ENCODE measurements at places on chromosomes 6 and 20.

- peaks cover 8% of the 10 kb centered on the region for H3K4me1 ChIP-seq
- H3K27ac ChIP-seq: no peak overlapping the region
- no peak overlapping the region for H3K4me3 ChIP-seq
- DNase-seq: no peak
- H3K27me3 ChIP-seq: no peaks in the 10 kb centered on the region
Measured at GRCh38 chr20:51422514-51423289, 119.8 kb downstream of the NFATC2 start.

- peak overlapping the region; percentile 45 for H3K4me3 ChIP-seq
- H3K36me3 ChIP-seq: no peaks in the 10 kb centered on the region
- H3K27ac ChIP-seq: no peak overlapping the region
Measured at GRCh38 chr20:17227219-17227575, 357 bp downstream of the PCSK2 start.

DNA sequence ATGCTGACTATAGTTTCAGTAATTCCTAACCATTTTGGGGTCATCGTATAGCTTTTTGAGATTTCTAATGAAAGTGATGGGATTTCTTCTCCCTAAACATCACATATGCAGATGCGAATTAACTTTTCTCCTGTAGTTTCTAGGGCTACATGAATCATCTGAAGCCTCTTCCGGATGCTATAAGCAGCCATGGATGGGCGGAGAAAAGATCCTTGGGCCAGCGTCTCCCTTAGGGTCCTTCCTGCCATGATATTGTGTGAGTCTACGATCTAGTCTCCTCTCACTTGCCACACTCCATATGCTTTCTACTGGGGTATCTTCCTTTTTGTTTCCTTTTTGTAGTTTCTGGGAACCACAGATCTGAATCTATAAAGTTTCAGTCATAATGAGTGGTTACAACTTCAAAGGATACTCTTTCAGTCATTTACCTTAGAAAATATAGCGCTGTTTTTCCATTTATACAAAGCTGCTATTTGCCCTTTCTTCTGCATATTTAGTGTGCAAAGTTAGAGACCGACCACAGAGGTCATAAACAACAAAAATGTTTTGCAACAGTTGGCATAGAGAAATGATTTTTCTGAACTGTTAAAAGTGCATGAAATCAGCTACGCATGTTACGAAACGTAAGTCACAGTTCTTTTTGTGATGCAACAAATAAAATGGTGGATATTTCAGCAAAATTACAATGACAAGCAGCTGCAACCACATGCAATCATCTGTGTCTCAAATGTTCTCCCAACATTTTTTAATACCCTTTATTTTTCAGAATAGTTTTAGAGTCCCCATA lies 396.2 kb upstream of the SLC35B3 start:
- no peaks in the 10 kb centered on the region for H3K4me1 ChIP-seq
- no peak overlapping the region for H3K27ac ChIP-seq
- no peak overlapping the region for H3K4me3 ChIP-seq
- no peaks in the 10 kb centered on the region for H3K36me3 ChIP-seq
- no peaks in the 10 kb centered on the region for H3K27me3 ChIP-seq

DNA sequence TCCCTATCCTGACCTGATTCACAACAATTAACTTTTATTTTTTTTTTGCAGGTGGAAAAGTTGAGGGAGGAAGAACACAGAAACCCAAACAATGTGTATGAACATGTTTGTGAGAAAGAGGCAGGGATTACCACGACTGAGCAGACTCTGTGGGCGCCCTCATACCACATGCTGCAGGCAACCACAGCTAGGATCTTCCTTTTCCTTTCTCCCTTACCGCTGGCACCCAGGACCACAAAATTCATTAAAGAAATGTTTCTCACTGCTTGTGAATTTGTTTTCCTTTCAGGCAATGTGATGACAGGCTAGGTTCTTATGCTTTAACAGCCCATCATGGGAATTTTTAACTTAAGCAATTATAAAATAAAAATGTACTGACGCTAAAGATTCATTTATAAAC lies 287.1 kb downstream of the GMDS start:
- H3K27ac ChIP-seq: no peak overlapping the region
- no peaks in the 10 kb centered on the region for H3K36me3 ChIP-seq
- H3K4me3 ChIP-seq: no peak overlapping the region
- H3K4me1 ChIP-seq: no peaks in the 10 kb centered on the region
- H3K27me3 ChIP-seq: no peaks in the 10 kb centered on the region
- no peak for DNase-seq

DNA sequence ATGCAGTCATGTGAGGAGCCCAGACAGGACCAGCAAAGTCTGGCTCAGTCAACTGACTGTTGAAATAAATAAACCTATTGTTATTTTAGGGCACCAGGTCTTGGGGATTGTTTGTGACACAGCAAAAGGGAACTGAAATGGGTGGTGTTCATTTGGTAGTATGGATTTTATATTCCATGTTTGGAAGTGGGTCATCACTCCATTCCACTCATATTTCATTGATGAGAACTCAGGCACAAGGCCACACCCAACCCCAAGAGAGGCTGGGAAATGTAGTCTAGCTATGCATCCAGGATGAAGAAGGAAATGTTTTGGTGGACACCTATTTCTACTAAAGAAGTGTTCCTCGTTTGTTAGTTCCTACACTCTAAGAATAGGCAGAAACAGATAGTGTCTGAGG lies 64.9 kb upstream of the BTBD3 start:
- DNase-seq: no peak
- H3K27ac ChIP-seq: no peak overlapping the region
- H3K4me3 ChIP-seq: no peak overlapping the region
- no peaks in the 10 kb centered on the region for H3K27me3 ChIP-seq
- no peaks in the 10 kb centered on the region for H3K4me1 ChIP-seq

DNA sequence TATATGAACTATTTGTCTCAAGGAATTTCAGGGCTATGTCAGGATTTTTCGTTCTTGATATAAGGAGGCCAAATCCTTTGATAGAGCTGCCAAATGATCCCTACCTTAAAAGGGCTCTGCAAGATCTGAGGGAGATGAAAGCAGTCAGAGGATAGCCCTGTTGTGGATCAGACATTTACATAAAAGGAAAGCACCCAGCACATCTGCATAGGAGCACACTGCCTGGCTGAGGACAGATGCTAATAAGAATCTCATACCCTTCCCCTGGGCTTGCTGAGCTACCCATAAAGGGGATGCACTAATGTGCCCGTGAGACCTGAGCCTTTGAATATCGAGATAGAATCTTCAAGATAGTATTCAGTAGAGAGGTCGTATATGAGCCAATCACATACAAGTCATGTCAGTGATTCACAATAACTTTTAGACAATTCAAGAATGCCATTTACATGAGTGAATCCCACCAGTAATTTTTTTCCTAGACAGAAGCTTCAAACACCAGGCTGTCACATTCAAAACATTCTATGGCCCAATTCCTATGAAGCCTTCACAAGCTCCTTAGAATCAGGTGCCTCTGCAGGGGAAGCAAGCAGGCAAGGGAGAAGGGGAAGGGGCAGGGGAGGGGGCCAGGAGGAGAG lies 71.1 kb downstream of the STMND1 start:
- no peak overlapping the region for H3K27ac ChIP-seq
- H3K27me3 ChIP-seq: no peaks in the 10 kb centered on the region

GRCh38 chr6:127855542-127856159 lies 45.2 kb downstream of the THEMIS start:
- H3K27ac ChIP-seq: no peak overlapping the region
- no peaks in the 10 kb centered on the region for H3K36me3 ChIP-seq
- no peaks in the 10 kb centered on the region for H3K4me1 ChIP-seq
- no peaks in the 10 kb centered on the region for H3K27me3 ChIP-seq
- DNase-seq: no peak

DNA sequence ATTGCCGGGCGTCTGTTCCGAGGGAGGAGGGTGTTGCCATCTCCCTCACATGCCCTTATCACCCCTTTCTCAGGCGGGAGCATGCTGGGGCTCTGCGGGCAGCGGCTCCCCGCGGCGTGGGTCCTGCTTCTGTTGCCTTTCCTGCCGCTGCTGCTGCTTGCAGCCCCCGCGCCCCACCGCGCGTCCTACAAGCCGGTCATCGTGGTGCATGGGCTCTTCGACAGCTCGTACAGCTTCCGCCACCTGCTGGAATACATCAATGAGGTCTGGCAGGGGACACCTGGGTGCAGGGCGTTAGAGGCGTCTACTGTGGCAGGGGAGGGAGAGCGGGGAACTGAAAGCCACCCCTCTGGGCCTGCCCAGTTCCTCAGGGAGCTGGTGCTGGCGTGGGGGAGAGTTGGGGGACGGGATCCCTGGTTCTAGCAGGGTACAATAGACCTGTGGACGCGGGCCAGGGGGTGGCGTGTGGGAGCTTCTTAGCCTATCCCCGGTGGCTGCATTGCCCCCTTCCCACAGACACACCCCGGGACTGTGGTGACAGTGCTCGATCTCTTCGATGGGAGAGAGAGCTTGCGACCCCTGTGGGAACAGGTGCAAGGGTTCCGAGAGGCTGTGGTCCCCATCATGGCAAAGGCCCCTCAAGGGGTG lies 697 bp downstream of the PPT2 start:
- peaks cover 28% of the 10 kb centered on the region for H3K36me3 ChIP-seq
- H3K4me3 ChIP-seq: peak overlapping the region; percentile 77
- peak overlapping the region; percentile 84 for H3K27ac ChIP-seq
- DNase-seq: peak; percentile 67

- no peaks in the 10 kb centered on the region for H3K36me3 ChIP-seq
- no peak overlapping the region for H3K4me3 ChIP-seq
- DNase-seq: no peak
Measured at GRCh38 chr6:15421945-15422733, 176.3 kb downstream of the JARID2 start.

DNA sequence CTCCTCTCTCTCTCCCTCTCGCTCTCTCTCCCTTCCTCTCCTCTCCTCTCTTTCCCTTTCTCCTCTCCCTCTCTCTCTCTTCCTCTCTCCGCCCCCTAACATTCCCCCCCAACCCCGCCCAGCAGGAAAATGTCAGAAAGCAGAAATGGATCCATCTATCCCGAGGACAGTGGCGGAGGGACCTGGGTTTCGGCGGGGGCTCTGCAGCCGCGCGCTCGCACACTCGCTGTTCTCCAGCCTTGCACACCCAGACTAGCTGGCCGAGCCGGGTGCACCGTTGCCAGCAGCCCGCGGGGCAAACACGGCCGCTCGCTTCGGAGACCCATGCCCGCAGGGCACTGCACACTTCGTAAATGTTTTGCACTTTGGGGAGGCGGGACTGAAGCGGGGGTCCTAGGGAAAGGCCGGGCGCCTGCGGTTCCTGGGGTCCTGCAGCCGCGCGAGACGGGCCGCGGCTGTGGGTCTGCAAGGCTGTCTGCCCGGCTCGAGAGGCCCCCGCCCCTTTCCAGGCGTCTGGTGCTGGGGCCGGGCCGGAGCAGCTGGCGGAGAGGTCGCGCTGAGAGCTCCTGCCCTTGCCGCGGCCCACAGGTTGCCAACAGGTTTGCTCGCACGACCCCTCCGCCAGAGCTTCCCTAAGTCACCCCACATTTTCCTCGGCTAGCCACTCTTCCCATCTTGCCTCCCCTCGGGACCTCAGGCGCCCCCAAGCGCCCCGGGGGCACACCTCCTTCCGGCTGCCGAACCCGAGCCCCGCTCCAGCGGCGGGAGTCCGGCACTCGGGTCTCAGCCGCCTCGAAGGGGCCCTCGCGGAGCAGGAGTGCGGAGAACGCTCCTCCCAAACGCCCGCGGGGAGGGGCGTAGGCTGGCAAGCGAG lies 818 bp upstream of the MDGA1 start:
- H3K36me3 ChIP-seq: no peaks in the 10 kb centered on the region
- H3K4me3 ChIP-seq: peak overlapping the region; percentile 77
- peak overlapping the region; percentile 31 for H3K27ac ChIP-seq
- DNase-seq: peak; percentile 63

DNA sequence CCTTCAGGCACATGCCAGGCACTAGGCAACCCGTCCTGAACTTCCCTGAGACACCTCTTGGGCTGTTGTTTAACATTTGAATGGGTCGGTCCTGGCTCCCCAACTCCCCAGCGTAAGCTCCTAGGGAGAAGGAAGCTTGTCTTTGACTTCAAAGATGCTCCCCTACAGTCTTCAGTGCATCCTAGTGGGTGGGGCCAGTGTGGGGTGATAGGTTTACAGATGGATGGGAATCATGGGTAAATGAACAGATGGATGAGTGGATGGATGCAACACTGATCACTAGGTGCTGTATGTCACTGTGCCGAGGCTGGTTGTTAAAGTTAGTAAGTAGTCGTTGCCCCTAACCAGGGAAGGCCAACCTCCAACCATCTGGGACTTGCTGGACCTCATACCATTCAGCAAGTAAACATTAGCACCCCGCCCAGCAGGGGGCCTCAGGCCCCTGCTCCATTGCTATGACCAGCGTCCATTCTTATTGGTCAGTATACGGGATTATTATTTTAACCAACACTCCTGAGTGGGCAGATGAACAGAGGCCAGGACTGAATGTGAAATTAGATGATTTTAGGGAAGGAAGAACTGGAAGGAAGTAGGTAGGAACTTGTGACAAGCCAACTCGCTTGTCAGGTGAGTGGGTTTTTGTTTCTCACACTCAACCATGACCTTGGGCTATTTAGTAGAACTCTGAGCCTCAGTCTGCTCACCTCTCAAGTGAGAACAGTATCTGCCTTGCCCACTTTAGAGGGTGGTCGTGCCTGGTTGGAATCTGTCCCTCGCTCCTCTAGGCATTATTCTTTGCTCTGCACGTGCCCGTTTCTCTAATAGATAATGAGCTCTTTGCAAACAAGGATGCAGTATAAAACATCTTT lies 82.9 kb upstream of the FOXP4 start:
- H3K36me3 ChIP-seq: no peaks in the 10 kb centered on the region
- no peak overlapping the region for H3K4me3 ChIP-seq
- peaks cover 3% of the 10 kb centered on the region for H3K27me3 ChIP-seq
